Hematopoietic multipotent progenitor cell treated with erythropoietin and hydrocortisone succinate and interleukin-3 and kit ligand, for 6 days (in vitro differentiated cells): ENCODE measurements at places on chromosomes 7 and 10.
A peak's percentile ranks its signal among the peaks of the same experiment; 100 is the strongest.

- DNase-seq, result peak; percentile 71
These were observed 1.5 kb downstream of the PTPN12 start for GRCh38 chr7:77538281-77539212.

DNA sequence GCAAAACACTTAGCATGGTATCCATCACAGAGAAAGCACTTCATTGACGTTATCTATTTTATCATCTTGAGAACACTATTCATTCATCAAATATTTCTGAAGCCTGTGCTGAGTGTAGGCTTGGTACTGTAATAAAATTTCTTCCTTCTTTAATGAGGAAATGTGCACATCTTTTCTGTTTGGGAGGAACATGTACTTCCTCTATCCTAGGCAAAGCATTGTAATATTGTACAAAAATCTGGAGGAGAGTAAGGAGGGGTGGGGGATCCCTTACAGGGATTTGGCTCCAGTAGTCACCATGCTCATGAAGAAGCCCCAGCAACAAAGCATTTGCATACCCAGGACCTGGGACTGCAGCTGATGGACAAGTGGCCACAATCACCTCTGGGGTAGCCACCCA, 39.9 kb upstream of the SORCS3 start:
- no peak for DNase-seq

DNA sequence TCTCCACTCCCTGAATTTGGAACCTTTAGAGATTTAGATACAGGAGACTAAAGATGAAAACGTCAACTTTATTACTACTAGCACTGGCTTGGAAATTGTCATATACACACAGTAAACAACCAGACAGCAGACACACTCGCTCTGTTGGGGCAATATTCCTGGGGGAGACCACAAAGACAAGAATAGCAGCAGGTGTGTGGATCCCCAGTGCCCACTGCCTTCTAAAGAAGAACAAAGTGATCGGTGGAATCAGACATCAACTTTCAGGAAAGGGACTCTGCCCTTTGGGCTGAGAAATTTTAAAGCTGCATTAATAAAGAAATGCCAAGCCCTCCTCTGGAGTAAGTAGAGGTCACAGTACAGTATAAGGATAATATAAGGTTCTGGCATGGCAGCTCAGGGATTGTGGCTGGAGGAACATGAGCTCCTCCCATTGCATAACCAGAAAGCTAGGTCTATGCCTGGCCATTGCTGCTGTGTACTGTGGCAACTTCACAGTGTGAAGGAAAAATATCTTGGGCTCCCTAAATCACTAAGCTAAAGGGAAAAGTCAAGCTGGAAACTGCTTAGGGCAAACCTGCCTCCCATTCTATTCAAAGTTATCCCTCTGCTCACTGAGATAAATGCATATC, 57.1 kb upstream of the ANKRD1 start:
- DNase-seq, result no peak

DNA sequence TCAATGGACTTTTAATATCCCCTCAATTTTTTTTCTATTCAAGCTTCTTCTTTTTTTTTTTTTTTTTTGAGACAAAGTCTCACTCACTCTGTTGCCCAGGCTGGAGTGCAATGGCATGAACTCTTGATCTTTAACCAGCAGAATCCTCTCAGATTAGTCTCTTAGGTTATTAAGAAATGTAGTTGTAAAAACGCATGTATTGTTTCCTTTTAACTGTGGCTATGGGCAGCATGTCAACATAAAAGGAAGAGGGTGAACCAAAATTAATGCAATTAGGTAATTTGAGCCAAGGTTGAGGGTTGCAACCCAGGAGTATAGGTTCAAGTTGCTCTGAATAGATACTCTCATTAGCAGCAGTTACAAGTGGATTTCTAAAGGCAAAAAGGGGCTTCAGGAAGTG, 4.3 kb upstream of the GSTO1 start:
- DNase-seq, result peak; percentile 21

GRCh38 chr7:91913612-91914011, 27.1 kb upstream of the AKAP9 start:
- DNase-seq, result peak; percentile 12

GRCh38 chr7:140673063-140673773, 473 bp downstream of the ADCK2 start:
- peak; percentile 54 for DNase-seq

DNA sequence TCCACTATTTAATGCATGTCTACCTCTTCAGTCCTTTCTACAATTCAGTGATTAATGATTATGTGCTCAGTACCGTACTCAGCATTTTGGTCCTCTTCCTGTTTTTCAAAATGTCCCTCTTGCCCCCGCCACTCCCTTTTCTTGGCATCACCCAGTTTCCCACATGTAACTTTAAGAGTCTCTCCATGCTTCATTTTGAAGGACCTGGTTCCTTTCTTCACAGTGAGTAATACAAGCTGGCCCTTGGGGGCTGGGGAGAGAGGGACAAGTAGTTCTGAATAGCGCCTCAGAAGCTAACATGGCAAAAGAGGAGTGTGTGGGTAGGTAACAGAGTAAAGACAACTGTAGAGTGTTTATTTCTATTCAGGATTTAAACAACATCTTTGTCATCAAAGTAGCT, 34.6 kb upstream of the SLIT1 start:
- no peak for DNase-seq

DNA sequence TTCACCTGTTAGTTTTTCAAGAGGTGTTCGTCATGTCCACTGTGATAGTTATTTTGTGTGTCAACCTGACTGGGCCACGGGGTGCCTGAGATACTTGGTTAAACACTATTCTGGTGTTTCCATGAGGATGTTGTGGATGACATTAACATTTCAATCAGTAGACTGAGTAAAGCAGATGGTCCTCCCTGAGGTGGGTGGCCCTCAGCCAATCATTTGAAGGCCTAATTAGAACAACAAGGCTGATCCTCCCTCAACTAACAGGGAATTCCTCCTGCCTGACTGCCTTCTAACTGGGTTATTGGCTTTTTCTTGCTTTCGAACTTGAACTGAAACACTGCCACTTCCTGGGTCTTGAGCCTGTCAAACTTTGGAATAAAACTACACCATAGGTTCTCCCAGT, 75.8 kb downstream of the ENO4 start:
- no peak for DNase-seq

DNA sequence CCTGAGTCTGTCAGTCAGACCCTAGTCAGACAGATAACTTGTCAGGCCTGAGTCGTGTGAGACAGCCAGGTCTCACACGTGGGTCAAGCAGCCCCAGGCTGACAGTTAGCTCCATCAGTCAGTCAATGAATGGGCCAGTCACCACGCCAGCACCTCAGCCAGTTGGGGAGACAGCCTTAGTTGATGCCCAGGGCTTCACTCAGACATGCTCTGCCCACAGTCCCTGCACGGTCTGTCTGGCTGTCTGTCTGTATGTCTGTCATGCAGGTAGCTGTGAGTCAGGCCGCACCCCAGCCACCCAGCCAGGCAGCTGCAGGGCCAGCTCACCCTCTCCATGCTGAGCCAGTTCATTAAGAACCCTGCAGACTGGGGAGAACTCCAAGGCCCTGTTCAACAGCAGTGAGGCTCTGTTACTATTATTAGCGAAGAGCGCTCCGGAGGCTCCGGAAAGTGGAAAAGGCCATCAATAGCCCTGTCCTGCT, 141.1 kb upstream of the PCBD1 start:
- DNase-seq, result no peak

DNA sequence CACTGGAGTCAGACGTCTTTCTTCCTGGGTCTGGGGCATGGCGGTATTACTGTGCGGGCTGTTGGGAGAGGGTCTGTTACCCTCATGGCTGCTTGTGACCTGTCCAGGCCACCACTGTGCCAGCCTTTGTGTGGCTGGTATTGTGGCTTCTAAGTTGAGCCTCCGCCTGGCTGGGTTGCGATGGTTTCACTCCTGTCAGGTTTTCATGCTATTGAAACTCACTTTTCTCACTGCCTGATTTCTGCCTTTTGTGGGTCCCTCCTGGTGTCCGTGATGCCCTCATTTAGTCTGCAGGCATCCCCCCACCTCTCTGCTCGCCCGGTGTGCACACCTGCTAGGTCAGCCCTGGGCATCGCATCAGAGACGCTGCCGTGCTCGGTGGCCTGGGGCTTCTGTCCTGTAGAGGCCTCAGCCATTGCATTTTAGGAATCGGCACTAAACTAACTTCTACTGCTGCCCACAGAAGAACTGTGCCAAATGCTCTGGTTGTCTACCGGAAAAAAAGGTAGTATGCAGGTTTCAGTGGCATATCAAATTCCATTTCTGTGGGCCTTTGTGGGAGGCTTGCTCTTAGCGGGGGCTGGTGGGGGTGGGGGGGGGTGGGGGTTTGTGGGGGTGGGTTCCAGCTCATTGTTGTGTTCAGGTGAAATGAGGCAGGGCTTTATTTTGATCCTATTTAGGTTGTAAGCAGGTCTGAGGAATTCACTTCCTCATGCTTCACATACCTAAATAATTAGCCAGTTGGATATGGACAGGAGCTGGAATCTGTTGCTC, 64.3 kb downstream of the MGMT start:
- DNase-seq, result no peak

DNA sequence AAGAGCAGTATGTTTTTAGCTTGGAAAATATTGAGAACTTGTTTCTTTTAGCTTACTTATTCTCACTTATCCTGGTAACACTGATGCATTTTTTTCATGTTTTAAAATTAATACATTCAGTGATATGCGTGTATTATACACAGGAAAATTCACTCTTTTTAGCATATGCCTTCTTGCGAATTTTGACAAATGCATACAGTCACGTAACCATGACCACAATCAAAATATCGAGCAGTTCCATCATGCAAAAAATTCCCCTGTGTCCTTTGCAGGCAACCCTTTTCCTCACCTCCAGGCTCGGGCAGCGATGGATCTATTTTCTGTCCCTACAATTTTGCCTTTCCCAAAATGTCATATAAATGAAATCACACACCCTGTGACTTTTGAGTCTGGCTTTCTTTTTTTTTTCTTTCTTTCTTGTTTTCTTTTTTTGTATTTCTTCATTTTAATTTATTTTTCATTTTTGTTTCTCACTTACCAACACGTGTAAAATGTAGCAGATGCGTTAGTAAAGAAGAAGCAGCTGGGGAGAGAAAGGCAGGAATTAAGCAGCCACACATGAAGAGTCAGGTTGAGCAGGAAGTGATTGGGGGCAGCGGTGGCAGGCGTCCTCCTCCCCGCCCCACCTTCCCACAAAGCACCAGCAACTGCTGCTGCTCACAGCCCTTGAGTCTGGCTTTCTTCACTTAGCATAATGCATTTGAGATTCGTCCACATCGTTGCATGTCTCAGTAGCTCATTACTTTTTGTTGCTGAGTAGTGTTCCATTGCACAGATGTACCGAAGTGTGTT, 29.9 kb downstream of the ADRB1 start:
- peak; percentile 40 for DNase-seq

- no peak for DNase-seq
These were observed 92.5 kb downstream of the ELAPOR2 start for GRCh38 chr7:86966916-86967315.

DNA sequence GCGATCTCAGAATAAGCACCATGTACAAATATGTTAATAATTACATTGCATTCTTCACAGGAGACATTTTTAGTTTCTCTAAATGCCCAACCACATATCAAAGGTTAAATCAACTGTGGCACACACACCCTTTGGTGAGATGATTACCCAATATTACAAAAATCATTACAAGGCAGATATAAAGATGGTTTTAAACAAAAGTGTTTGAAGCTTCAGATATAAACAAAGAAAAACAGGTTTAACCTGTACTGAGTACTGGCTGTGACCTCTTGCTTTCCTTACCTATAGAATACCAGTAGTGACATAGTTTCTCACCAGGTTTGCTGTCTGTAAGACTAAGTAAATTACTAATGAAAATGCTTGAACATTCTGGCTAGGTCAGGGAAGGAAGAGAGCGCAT, 360.0 kb upstream of the IGFBP3 start:
- no peak for DNase-seq

DNA sequence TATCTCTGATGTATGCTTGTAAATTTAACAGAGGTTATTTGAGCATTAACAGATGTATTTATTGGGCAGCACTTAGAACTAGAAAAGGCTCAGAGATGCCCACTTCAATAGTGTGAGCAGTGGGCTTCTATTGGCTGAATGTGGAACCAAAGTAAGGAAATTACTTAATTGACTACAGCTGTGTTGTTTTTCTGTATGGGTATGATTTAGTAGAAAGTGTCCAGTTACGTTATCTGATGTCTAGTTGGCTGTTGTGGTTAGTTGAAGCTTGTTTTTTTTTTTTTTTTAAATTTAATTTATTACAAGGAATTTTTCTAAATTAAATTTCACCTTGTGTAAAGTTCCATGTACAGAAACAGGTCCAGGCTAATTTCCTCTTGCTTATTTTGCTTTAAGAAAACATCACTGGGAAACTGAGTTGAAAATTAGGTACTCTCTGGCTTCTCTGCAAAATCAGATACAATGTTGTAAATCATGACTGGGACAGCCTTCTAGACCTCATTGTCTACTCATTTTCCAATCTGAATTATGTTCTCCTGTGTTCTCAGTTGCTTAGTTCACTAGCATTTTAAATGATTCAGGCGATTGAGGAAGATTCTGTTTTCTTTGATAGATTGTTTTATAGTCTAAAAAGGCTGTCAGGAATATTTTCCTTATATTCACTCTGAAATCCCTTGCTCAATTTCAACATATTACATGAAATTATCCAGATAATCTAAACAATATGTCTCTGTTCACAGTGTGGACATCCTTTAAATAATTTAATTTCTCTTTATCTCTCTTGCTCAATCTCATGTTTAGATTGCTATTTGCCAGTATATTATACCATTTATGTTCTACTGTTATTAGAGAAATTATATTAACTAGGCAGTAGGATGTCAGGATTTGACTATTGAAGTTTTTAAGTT, 53.0 kb downstream of the PHF14 start:
- DNase-seq, result peak; percentile 21

GRCh38 chr10:82796510-82796909, 921.5 kb downstream of the NRG3 start:
- DNase-seq, result peak; percentile 3

DNA sequence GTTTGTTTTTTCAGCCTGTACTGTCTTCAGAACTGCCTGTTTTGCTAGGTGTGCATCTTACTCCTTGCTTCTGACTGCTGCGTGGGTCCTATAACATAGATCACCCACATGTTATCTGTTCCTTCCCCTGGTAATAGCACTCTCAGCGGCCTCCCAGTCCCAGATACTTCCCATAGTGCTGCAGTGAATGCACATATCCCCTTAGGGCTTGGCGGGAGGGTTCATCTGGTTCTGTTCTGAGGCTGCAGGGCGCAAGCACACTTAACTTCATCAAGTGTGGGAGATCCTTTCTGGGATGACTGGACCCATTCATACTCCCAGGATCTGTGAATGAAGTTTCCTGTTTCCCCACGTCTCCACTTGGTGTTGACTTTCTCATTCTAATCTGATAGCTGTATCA, 90.7 kb downstream of the CELF2 start:
- no peak for DNase-seq

DNA sequence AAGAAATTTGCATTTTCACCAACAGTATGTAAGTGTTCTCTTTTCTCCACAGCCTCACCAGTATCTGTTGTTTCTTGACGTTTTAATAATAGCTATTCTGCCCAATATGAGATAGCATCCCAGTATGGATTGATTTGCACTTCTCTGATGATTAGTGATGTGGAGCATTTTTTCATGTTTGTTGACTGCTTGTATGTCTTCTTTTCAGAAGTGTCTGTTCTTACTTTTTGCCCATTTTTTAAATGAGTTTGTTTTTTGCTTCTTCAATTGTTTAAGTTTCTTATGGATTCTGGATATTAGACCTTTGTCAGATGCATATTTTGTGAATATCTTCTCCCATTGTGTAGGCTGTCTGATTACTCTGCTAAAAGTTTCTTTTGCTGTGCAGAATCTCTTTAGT, 12.2 kb upstream of the TPK1 start:
- no peak for DNase-seq
